Muscle of leg (tissue), 16 donors: ENCODE measurements at places on chromosomes 4 and X. TPM values are rescaled to one million over a fixed set of nuclear protein-coding genes. Genes with fewer than 3 reads are reported as not detected.

GRCh38 chr4:165418073-165418472, 39.3 kb downstream of the CPE start:
- no peak for DNase-seq

FGFBP1 gene
- polyA plus RNA-seq: 0.15 TPM

HTR2C gene
- not detected for polyA plus RNA-seq

- DNase-seq: peak; percentile 88
These were observed at the start of gene TMEM47 for GRCh38 chrX:34656842-34657725. Gene TMEM47, minus strand, starts transcription at chrX:34657285. Its CDS starts 256 bp downstream, at chrX:34657029.

DNA sequence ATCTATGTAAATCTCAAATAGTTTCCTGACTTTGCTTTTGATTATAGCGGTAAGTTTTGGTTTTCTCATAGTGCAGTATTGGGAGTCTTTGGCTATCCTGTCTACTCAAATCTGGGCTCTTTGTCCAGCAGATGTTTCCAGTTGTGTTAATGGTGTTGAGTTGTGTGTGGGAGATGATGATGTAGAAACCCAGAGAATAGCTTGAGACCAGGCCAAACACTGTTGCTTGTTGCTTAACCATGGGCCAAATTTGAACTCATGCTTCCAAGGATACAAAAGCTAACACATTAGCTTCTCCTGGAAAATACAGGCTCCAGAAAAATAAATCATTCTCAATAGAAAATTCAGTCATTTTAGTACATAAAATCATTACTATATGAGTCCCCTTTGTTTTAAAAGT, 82.6 kb upstream of the GYPA start:
- DNase-seq: peak; percentile 95
